ENCODE measurements at places on chromosomes 3 and 15.

DNA sequence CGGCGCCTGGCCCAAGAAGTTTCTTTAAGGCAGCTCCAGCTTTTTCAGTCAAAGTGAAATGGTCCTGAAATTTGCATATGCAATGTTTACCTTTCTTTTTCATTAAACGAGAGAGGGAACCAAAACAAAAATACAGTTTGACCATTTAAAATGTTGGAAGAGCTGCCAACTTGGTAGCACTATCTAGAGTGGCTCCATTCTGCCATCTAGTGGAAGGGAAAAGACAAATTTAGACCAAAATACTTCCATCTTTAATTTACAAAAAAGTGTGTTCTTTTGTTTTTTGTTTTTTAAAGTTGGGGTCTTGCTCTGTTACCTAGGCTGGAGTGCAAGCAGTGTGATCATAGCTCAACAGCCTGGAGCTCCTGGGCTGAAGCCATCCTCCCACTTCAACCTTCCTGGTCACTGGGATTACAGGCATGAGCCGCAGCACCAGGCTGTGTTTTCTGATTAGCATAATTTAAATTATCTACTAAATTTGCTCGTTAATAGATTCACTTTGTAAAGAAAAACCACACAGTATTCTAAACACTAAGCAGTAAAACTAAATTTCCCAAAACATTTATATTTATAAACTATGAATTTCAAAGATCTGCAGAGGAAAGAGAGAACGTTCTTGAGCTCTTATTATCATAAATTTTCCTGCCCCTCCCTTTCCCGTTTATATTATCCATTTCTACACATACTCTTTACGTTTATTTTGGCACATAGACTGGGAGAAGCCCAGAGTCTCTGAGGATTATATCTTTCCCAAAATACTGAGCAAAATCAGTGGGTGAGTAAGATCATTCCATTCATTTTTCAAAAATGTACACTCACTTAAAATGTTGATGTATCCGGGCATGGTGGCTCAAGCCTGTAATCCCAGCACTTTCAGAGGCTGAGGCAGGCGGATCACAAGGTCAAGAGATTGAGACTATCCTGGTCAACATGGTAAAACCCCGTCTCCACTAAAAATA, 15.4 kb upstream of the RFC4 start:
- no peak for DNase-seq

- DNase-seq: no peak
Measured at GRCh38 chr3:138362538-138362937, 14.2 kb downstream of the MRAS start.

- DNase-seq: peak; percentile 5
Measured at GRCh38 chr3:59502806-59503205, 453.0 kb upstream of the CFAP20DC start.

GRCh38 chr3:150324788-150325187, 83.3 kb upstream of the TSC22D2 start:
- no peak for DNase-seq

- no peak for DNase-seq
Measured at GRCh38 chr3:197216914-197217313, 81.5 kb downstream of the DLG1 start.

DNA sequence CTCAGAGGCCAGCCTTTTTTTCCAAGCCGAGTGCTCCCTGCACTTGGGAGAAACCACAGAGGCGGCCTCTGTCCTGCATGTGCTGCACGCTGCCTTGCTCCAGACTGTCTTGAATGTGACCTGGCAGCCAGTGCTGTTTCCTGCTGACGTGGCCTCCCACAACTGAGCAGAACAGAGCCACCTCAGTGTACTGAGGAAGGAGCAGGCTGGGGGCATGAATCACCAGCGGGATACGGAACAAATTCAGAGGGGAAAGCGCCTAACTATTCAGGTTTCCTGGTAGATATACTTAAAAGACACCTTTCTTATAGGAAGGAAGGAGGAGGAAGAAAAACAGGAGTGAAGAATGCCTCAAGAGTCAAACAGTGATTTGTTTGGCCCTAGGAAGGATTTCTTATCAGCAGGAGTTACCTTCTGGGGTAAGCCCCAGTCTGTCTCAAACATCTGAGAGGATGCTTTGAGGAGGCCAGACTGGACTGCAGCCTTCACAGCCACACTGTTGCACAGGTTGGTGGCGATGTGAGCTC, 114.0 kb downstream of the FNDC3B start:
- peak; percentile 44 for DNase-seq

GRCh38 chr3:66297260-66297873, 76.6 kb downstream of the SLC25A26 start:
- no peak for DNase-seq

- no peak for DNase-seq
Measured at GRCh38 chr15:27831384-27832236, 267.5 kb downstream of the OCA2 start.

Data from activated T-cell treated with anti-CD3 and anti-CD28 coated beads, Interleukin-2, amount 50 U/mL, for 4 hours (primary cell).